ENCODE measurements at places on chromosomes 3 and 15. TPM values are rescaled to one million over a fixed set of nuclear protein-coding genes. Genes with fewer than 3 reads are reported as not detected.

DNA sequence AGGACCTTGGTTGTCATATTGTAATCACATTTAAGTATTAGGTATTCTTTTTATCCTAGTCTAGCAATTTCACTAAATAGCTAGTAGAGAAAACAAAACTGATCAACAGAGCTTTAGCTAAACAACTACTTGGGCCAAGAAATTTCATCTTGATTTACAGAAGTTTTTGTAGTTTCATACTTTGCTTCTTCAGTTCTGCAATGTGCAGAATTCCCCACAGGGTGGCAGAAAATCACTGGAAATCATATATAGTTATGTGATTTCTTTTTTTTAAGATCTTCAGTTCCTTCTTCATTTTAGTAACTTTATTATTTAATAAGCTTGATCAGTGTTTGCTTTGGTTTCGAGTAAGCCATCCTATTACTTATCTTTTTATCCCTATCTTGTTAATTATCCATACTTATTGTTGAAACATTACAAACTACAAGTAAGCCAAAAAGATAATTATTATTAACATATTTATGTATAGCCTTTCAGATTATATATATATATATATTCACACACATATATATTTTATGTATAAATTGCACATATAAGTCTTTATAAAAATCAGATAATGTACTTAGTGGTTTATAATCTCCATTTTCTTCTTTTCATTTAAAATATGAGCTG, 2.2 kb upstream of the BNIP2 start:
- peak; percentile 84 for DNase-seq

- no peak for DNase-seq
Measured at GRCh38 chr3:43175541-43175940, 69.7 kb upstream of the POMGNT2 start.

- no peak for DNase-seq
Measured at GRCh38 chr3:34584971-34585370, 786.5 kb downstream of the PDCD6IP start.

- DNase-seq: no peak
Measured at GRCh38 chr3:86973440-86973839, 17.5 kb downstream of the VGLL3 start.

DNA sequence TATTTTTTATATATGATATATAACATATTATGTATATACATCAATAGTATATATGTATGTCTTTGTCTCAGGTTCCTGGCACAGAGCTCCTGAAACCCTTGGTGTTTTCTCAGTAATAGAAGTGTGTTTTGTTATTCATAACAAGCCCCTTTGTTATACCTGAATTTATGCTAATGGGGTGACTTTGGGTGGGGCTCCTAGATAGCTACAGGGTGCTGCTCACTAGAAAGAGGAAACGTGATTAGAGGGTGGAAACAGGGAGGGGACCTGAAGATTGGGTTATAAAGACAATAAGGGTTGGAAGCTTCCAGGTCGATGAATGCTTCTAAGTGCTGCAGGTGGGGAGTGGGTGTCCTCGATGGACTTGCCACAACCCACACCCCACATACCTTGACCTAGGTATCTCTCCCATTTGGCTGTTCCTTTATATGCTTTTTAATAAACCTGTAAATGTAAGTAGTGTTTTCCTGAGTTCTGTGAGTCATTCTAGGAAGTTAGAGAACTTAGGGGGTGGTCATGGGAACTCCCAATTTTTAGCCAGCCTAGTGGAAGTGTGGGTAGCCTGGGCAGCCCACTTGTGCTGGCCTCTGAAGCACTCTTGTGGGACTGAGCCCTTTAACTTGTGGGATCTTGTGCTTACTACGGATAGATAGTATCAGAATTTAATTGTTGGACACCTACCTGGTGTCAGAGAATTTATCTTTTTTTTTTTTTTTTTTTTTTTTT, 36.9 kb upstream of the C15orf39 start:
- DNase-seq: no peak

The MAP3K13 gene
- total RNA-seq: 74.8 TPM

The KLHL24 gene
- total RNA-seq: 352 TPM

The GOLGA8G gene
- not detected for total RNA-seq
